HS-5 (cell line): ENCODE measurements at places on chromosomes 16 and 17.

GRCh38 chr17:34930283-34930682 lies 31.0 kb downstream of the CCT6B start:
- no peak for DNase-seq

DNA sequence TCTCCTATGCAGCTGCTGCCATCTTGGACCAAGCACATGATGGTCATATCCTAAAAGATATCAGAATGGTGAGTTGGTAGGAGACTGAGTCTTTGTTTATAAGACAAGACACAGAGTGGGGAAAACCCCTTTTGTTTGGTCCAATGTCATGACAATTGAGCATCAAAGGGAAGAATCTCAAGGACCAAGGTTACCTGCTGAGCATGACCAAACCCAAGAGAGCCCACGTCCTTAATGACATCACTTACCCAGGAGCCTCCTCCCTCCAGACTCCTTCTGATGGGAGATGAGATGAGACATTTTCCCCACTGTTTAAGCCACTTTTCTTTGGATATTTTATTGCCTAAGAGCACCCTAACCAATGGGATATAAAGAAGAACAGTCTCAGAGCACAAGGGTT lies 478.1 kb downstream of the NPIPA7 start:
- DNase-seq = no peak

GRCh38 chr17:2398655-2399571 lies 1.9 kb downstream of the MNT start:
- DNase-seq = no peak

DNA sequence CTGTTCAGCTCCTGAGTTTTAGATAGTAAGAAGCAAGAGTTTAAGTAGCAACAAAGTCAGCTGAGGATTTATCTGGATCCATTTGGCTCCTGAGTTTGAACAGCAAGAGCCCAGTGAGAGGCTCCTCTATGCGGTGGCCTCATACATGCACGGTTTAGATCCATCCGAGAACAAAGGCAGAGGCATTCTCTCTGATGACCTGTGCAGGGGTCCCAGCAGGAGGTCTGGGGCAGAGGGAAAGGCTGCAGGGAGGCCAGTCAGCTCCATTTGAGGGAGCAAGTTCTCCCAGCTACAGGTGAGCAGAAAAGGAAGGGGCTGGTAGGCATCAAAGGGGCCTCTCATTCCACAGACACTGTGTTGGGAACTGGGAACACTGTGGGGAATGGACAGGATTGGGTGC lies 16.5 kb downstream of the PITPNM3 start:
- no peak for DNase-seq

DNA sequence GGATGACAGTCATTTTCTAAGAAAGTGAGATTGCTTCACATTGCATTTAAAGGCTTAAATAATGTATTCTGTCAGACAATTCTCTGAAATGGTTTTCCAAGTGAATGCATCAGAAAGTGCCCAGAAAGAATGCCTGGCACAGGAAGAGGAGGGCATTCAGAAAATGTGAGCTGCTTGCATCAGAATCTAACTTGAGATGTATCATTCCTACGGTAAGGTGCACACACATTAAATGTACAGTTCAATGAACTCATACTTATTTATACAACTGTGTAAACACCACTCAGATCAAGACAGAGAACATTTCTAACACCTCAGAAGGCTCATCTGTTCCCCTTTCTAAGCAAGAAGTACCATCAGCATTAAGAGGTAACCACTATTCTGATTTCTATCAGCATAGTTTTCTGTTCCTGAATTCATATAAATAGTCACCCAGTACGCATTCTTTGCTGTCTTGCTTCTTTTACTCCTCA lies 638.0 kb downstream of the MAF start:
- no peak for DNase-seq
